Forelimb muscle (tissue), 1 donor: ENCODE measurements at places on chromosomes 2 and 18. TPM values are rescaled to one million over a fixed set of nuclear protein-coding genes. Genes with fewer than 3 reads are reported as not detected.
A peak's percentile ranks its signal among the peaks of the same experiment; 100 is the strongest.

DNA sequence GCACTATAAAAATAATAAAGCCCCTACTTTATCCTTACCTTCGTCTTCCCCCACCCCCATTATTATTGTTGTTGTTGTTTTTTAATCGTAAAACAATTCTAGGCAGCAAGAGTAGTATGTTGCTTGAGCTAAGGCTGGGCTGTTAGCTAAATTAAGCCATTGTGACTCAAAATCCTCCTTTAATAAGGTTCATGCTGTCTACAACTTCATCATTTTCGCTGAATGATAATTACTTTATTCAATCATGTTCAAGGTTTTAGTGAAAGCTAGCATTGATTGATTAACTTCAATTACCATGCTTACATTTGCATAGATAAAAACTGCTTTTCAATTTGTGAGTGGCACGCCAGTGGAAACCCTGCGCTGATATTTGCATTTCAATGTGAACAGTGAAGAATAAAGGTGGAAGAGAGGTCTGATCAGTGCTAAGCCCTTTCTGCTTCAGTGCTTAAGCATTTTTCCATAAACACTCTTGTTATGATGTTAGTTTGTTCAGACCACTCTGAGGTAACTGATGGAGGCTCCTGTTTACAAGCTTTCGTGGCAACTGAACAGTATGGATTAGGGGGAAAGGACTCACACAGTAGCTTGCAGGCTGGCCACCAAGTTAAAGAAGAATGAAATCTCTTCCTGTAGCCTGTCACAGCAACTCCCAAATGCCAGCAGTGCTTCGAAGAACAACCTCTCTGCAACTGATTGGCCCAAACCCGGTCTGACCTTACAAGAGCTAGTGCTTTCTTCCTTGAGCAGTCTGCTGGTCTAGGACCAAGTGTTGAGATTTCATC is 156.8 kb downstream of the GPD2 start:
- DNase-seq = no peak

DNA sequence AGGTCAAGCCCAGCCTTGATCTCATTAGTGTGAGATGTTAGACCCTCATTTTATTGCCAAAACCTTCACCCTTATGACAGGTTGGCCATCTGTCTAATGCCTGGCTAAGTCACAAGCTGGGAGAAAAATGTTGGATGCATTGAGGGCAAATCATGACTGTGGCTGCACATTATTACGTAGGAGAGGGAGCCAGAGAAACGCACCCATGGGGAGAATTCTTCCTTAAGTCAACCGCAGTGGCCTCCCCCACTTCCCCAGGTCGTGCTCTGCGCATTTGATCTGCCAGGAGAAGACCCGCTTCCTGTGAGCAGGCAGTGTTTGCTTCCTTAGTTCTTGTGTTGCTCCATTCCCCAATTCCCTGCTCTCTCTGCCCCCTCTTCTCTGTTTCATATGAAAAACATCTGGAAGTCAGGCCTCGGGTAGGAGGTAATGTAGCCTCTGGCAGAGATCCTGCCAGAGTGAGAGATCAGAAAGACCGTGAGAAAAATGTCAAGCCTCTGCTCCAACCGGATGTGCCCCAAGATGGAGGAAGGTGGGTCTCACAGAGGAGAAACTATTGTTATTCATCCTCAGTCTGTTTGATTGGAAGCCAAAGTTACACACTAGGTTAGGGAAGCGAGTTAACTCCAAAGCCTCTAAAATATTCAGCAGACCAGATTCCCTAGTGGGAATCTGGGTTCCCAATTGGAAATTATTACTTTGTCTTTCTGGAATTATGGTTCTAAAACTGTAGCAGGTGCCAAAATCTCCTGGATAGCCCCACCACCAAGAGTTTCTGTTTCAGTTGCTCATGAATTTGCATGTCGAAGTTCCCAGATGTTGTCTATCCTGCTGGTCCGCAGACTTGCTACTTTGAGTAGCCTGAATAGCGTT is 144.3 kb upstream of the PELI1 start:
- peak; percentile 53 for DNase-seq

DNA sequence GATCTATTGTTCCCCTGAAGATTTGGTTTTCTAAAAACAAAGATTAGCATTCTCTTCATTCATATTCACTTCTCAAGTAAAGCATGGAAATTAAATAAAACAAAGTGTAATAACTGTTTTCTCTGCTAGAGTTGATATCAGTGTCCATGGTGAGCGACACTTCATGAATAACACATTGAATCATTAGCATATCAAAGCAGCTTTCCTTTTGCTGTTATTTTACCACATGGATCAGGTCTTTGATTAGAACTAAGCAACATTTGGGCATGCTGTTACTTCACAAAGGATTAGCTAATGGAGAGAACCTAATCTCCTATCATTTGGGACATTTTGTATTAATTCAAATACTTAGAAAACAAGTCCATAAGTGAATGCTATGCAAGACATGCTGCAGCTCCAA is 368.8 kb upstream of the CDH19 start:
- no peak for DNase-seq

- no peak for DNase-seq
These were observed 77.9 kb downstream of the EIPR1 start for GRCh38 chr2:3299703-3300102.

GRCh38 chr2:165274698-165275097 is 35.5 kb downstream of the SCN2A start:
- no peak for DNase-seq

GRCh38 chr2:188207554-188207953 is 84.1 kb upstream of the GULP1 start:
- DNase-seq = no peak

GRCh38 chr18:53070788-53071187 is 730.8 kb downstream of the DCC start:
- no peak for DNase-seq

DNA sequence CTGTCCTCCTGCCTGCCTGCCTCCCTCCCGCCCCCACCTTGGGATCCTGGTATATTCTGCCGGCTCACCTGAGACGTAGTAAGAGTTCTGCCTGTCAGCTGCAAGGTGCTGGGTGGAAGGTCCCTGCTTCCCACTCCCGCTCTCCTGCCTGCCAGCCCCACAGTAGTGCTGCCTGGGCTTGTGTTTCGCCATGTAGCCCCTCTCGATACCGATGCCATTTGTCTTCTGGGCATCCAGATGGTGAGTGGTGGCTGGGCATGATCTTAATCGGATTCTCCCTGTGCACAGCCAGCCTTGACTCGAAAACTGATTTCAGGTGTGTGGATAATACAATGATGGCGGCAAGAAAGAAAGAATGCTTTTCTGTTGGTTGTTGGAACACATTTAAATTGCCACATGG is 184.9 kb downstream of the AGAP1 start:
- no peak for DNase-seq

GRCh38 chr2:216133397-216133796 is 24.2 kb downstream of the XRCC5 start:
- DNase-seq = no peak

DNA sequence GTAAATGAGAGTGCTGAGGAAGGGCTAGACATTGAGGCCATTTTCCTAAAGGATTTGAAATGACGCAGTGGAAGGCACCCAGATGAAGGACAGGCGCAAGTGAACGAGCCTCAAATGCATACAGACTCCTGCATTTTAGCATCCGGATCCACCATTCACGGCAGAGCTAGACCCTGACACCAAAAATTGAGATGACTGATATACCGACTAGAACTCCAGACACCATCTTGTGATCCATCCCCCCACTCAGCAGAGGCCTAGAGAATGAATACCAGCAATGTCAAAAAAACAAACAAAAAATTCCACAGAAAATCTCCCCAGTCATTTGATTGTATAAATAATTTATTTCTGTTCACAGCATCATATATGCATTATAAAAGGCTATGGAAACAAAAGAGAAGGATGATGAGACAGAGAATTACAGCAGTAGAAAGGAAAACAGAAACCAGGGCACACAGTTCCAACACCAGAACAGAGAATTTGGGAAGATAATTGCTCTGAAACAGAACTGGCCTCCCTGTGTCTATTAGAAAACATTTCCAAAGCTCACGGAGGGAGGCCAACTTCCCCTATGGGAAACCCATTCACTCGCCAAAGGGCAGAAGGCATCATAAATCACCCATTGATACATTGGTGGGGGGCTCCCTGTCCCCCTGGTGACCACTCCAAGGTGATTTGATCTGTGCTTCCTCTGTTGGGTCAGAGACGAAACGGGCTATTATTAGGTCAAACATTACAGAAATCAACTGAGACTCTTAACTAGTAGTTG is 4.0 kb downstream of the ARL4C start:
- no peak for DNase-seq

- no peak for DNase-seq
These were observed 72.7 kb downstream of the CABLES1 start for GRCh38 chr18:23207994-23208393.

DNA sequence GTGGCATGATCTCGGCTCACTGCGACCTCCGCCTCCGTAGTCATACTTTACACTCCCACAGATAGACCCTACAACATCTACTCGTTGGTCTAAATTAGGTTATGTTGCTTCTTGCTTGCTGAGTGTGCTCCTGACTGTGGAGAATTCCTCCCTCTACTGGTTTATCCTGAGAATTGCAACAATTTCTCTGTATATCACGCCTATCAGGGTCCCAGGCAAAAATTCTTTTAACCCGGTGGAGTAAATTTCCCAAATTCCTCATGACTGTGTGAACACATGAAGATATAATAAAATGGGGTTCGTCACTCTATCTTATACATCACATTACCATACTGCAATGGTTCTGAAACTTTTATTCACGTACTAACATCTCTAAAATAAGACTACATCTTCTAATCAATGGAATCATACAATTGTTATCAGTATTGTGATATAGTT is 156.7 kb downstream of the EVA1A start:
- no peak for DNase-seq

DNA sequence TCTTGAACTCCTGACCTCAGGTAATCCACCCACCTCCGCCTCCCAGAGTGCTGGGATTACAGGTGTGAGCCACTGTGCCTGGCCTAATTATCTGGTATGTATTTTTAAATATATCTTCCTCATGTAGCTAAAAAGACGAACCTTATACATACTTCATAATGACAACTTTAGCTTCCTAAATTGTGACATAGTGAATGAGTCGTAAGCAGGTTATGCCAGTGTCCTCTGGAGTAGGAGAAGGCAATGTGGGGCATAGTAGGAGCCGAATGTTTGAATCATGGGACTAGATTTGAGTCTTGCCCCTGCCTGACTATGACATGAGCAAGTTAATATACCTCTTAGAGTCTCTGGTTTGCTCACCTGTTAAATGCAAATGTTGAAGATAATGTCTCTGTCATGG is 95.8 kb upstream of the FOSL2 start:
- no peak for DNase-seq

- DNase-seq = no peak
These were observed 26.0 kb downstream of the TWIST2 start for GRCh38 chr2:238873841-238874240.

DNA sequence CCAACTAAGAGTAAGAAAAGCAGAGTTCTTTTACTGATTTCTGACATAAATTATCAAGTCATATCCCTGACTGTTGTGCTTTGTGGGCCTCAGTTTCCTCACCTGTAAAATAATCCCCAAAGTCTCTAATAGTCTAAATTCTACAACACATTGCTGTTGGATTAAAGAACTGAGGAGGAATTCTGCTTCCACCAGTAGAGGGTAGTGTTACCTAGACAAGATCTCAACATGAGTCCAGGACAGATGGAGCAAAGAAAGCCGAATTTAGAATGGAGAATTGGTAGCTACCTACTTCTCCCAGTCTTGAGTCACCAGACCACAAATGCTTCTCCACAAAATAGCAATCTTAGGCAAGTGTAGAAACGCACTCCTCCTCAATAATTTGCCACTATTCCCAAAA is 462.5 kb upstream of the FSHR start:
- peak; percentile 2 for DNase-seq

The REG3G gene
- polyA plus RNA-seq = not detected

The TMX3 gene
- 53.8 TPM for polyA plus RNA-seq

The SIX3 gene
- polyA plus RNA-seq = not detected

The FTCDNL1 gene
- polyA plus RNA-seq = 1.4 TPM

The UPP2 gene
- 0.11 TPM for polyA plus RNA-seq

The CFC1 gene
- polyA plus RNA-seq = not detected

The CFAP221 gene
- polyA plus RNA-seq = 0.53 TPM

The FBXO41 gene
- 0.18 TPM for polyA plus RNA-seq

The ATOH8 gene
- polyA plus RNA-seq = 21.1 TPM

The MAPK4 gene
- polyA plus RNA-seq = 10.9 TPM
